ENCODE measurements at places on chromosomes 1 and 21.

DNA sequence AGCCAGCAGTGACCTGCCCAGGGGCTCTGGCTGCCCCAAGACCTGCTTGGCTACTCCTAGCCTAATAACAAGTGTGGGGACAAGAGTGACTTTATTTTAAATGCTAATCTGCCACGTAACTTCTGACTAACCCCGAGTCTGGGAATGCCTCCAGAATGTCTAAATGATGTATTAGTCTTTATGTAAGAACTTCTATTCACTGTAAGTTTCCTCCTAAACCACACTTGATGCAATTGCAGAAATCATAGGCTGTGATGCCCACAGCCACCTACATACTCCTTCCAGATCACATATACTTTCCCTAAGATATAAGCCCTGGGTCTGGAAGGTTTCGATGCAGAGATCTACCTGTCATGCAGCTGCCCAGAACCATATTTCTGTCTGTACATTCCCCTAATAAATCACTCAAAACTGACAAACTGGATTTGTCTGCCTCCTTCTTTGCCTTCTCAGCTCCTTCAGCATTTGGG, 5.9 kb upstream of the VPS45 start:
- DNase-seq: peak; percentile 88

GRCh38 chr1:36157973-36158826, 2.2 kb downstream of the MAP7D1 start:
- no peak for DNase-seq

DNA sequence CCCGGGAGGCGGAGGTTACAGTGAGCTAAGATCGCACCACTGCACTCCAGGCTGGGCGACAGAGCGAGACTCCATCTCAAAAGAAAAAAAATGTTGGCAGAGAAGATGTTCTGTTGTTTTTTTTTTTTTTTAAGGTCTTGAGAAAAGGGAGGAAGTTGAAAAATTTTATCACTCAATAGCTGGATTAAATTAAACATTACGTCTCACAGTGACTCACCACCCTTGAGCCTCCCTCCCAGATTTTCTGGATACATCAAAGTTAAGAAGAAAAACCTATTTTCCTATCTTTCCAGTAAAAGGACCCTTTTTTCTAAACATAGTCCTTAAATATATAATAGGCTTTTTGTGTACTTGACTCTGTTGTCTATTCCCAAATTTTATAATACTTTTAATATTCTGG, 35.5 kb downstream of the IFNAR1 start:
- DNase-seq: peak; percentile 53

DNA sequence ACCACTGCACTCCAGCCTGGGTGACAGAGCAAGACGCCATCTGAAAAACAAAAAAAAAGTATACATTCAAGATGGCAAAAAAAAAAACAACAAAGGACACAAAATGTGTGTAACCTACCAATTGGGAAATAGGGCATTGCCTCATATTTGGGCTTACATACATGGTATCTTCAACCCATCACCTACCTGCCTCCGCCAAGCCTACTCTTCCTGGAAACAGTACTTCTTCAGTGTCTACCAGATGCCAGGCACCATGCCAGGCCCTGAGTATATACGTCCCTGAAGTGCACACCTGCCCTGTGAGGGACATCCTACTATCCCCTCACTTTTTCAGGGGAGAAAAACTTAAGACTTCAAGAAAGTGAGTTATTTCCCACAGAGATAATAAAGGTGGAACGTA, 160.2 kb downstream of the TOMM20 start:
- DNase-seq: no peak

GRCh38 chr1:173554089-173554488, 48.8 kb downstream of the SLC9C2 start:
- DNase-seq: no peak

DNA sequence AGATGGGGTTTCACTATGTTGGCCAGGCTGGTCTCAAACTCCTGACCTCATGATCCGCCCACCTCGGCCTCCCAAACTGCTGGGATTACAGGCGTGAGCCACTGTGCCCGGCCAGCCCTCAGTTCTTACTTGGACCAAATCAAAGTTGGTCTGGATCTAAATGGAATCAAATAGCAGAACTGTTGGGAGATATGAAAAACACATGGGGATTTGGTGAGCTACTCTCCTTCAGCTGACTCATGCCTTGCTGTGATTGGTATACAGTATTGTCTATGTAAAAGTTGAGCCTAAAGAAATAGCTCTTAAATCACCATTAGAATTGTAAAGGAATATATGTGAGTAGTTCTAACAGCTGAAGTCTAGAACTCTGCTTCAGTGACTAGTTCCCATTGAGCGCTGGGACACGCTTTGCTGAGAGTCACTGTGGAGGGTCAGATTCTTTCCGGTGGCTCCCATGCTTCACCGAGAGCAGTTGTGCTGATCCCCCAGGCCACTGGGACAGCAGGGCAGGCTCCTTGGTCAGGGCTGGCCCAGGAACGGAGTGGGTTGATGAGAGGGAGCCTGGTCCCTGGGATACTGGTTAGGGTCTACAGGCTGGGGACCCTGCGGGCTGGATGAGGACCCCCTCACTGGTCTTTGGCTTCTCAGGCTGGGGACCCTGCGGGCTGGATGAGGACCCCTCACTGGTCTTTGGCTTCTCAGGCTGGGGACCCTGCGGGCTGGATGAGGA, 14.0 kb downstream of the PKNOX1 start:
- peak; percentile 63 for DNase-seq

GRCh38 chr1:212285685-212286555, 710 bp downstream of the PPP2R5A start:
- peak; percentile 51 for DNase-seq

DNA sequence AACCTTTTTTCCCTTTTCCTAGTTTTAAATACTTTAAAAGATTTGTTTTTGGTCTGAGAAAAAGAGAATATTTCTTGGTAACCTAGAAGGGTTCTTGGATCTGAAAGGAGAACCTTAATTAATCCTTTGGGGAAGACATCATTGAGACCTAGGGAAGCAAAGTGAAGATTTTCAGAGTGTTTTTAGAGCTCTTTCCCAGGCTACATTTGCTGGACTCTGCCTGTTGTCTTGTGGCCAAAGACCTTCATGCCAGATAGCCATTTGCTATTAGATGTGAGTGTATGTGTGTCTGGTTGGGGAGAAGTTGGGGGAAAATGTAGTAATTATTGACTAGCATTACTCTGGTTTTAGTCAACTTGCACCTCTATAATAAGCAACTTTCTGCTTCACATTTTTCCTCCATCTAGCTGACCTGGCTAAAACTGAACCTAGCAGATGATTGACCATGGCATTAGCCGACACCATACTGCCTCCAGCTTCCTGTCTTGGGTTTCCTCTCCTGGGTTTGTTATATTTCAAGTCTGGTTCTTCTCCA, 239.1 kb downstream of the USP25 start:
- no peak for DNase-seq

DNA sequence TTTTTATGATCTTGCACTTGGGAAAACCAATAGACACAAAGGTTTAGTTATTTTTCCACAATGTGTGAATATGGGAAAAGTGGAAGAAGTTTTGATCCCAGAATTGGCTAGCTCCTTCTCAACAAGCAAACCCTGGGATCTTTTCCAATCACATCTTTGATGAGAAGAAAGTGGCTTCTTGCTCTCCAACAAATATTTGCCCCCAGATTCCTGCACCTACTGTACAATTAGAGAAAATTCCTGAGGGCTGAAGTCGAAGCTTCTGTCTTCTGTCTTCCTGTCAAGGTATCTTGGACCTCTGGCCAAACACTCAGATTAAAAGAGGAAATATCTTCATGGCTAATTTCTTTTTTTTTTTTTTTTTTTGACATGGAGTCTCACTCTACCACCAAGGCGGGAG, 113.1 kb upstream of the SLC45A1 start:
- peak; percentile 58 for DNase-seq

DNA sequence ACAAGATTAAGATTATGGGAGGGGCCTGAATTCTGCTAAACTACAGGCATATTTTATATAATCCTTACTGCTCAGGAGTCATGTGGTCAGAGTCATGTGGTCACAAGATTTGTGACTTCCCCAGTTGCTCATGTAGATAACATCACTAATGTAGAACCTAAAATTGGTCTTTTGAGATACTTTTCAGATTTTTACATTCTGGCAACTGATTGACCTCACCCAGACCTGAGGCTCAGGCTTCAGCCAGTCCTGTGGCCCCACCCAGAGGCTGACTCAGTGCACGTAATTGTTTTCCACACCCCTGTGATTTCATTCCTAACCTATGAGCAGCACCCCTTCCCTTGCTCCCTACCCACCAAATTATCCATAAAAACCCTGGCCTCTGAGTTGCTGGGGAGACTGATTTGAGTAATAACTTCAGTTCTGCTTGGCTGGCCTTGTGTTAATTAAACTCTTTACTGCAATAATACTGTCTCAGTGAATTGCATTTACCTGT, 41.7 kb upstream of the ZNF326 start:
- DNase-seq: peak; percentile 86

DNA sequence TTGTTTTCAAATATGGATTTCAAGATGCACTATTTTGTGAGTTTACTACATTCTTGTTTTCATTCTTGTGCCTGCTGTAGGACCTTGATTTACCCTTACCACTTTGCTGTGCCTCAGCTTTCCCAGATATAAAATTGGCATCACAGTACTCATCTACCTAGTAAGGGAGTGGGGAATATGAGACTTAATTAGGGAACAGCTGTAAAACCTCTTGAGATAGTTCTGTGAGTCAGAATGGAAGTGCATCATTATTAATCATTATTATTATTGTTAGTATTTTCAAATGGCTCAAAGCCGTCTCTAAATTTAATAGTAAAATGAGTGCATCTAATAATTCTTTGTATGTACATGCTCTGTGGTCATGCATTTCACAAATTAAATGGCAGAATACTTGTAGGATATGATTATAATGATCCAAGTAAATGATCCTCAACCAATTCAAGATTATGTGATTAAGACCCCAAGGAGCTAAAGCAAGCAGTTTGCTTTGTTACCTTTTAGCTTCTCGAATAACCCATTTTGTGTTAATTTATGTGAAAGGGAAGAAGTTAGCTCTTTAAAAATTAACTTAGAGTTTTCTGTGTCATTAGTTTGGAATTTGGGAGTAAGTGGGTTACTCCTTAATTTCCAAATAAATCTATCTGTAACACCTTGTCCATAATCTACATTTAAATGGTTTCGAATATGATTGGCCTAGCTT, 155.4 kb downstream of the NFIA start:
- DNase-seq: no peak

GRCh38 chr1:94608142-94608851, 66.7 kb upstream of the F3 start:
- DNase-seq: peak; percentile 41

GRCh38 chr21:34732388-34732821, 63.6 kb downstream of the CLIC6 start:
- DNase-seq: no peak

- DNase-seq: no peak
Measured at GRCh38 chr1:218811497-218811896, 362.2 kb upstream of the LYPLAL1 start.

GRCh38 chr1:247919952-247920351, at the start of gene OR2T8:
OR2T8 (plus strand) TSS chr1:247920252; CDS start chr1:247921018, 766 bp downstream.
- DNase-seq: no peak

DNA sequence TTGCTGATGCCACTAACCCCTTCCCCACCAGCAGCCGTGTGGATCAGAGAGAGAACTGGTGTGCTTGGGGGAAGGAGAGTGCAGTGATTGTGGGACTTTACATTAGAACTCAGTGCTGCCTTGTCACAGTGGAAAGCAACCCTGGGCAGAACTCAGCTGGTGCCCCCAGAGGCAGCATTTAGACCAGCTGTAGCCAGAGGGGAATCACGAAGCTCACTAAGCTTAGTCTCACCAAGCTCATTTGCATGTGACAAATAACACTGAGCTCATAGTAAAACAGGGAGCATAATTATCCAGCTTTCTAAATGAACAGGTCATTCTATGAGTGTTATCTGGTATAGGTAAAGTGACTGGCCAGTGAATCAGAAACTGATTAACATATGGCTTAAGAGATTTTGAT, 9.8 kb upstream of the SMAP2 start:
- DNase-seq: no peak

GRCh38 chr21:40678681-40679284, 168.2 kb downstream of the DSCAM start:
- DNase-seq: no peak

GRCh38 chr1:179872558-179872957, 5.0 kb downstream of the TOR1AIP2 start:
- DNase-seq: no peak

- peak; percentile 69 for DNase-seq
Measured at GRCh38 chr1:157992031-157992832, 1.2 kb upstream of the KIRREL1 start.

DNA sequence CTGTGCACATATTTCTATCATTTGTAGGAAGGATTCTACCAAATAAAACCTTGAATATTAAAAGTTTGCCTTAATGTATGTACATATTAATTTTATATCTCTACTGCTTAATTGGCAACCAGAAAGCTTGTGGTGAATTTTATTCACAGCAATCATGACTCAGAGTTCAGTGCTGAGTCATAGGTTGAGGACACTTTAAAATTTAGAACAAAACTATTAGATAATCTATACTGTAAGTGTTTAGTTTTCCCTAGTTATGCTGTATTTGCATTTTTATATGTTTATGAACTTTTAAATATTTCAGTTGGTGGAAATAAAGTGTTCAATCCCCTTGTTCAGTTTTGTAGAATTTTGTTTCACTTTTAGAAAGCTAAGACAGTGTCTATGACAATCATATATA, 841.5 kb downstream of the KCNT2 start:
- DNase-seq: no peak

- DNase-seq: no peak
Measured at GRCh38 chr1:36532810-36533401, 50.2 kb upstream of the CSF3R start.

GRCh38 chr1:9589144-9589718, 520 bp downstream of the TMEM201 start:
- DNase-seq: peak; percentile 48

- DNase-seq: peak; percentile 94
Measured at GRCh38 chr1:201535046-201535918, 3.6 kb upstream of the NAV1 start.

DNA sequence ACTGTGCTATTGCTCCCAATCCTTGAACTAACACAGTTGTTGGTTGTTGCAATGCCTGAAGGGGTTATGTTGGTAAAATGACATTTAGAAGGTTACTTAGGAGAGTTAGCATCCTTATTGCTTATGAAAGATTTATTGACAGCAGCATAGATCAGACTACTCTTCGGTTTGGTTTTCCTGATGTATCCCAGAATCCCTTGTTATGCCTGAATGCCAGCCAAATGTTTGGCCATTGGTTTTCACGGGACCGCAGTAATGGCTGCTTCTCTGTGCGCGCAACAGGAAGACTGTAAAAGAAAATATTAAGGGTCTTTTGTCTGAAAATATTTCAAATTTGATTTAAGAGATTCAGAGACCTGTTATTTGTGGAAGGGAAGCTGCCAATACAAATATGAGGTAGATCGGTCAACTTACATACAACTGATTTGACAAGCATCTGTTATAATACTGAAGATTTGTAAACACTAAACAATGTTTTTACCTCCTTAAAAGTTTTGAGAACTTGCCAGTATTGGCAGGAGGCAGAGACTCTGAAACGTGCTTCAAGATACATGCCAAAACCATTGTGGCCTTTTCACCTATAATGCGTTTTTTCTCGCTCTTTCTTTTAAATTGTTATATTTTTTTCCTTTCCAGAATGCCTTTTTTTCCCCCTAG, 8.3 kb downstream of the NFIA start:
- DNase-seq: no peak

Measured in fibroblast of villous mesenchyme (primary cell).